WTC11 (cell line): ENCODE measurements at places on chromosomes 7 and 10. TPM values are rescaled to one million over a fixed set of nuclear protein-coding genes. Genes with fewer than 3 reads are reported as not detected.

DNA sequence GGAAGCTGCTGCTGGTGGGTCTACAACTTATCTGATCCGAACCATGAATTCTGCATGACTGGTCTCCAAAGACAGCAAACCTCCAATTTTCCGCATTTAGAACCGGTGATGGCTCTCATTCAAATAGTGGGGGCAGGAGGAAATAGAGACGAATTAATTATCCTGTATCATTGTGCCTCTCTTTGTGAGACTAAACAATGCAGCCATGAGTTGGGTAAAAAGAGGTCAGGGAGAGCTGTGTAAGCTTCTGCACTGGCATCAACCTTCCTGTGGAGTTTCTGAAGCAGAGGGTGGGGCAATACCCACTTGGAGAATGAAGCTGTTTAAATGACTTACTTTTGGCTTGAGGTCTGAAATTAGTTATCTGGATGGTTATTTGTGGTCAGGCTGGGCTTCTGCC is 266.4 kb downstream of the SORCS3 start:
- no peak for DNase-seq
- no peak overlapping the region for H3K4me3 ChIP-seq
- no peak overlapping the region for H3K27ac ChIP-seq
- H3K27me3 ChIP-seq: no peaks in the 10 kb centered on the region
- peaks cover 16% of the 10 kb centered on the region for H3K4me1 ChIP-seq

DNA sequence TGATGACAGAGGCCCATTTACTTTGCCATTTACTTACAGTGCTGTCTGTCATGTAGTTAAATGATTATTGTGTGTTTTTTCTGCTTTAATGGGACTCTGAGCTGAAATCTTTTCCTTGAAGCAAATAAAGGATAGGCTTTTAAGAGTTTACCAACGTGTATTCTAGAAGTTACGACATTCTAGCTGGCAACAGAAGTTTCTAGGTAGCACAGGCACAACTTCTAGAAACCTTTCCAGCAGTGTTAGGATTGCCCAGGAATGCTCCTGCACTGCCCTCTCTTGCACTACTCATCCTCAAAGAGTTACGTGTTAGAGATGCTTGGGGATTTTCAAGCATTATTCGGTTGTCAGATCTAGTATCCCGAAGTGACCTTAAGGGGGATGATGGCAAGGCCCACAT is 42.5 kb upstream of the TMEM236 start:
- H3K27me3 ChIP-seq: no peaks in the 10 kb centered on the region
- no peak for DNase-seq
- H3K4me3 ChIP-seq: no peak overlapping the region
- H3K27ac ChIP-seq: no peak overlapping the region

CYP3A4 gene
- total RNA-seq: 0.32 to 0.50 TPM (median 0.33 TPM) in 3 replicates

DNA sequence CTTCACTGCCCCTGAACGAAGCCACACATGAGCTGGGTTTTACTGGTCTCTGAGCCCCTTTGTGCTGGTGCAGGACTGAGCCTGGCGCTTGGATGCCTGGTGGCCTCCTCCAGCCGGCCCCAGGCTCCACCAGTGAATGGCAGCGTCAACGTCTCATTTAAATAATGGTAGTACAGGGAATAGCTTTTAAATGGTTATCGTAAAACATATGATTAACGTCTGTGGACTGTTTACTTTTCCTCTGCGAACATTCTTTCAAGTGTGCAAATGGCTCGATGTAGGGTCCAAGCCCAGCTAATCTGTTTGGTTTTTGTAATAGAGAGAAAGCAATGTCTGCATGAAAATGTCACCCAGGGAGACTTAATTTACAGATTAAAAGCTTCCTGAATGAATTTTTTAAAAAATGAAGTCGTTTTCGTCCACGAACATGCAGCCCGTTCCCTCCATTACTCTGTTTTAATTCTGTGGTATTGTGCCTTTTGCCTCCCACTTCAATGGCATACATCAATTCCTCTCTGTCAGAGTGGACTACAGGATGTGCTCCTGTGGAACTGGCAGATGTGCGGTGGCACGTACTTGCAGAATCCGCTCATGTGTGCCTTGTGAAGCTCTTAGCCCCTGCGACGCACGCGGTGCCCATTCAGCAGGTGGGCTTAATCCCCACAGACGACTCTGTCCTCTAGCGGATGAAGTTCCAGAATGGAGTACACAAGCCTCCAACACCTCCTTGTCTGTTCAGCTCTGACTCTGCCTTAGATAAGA is 192.7 kb downstream of the TCF7L2 start:
- peaks cover 45% of the 10 kb centered on the region for H3K36me3 ChIP-seq
- peaks cover 32% of the 10 kb centered on the region for H3K4me1 ChIP-seq
- H3K27me3 ChIP-seq: no peaks in the 10 kb centered on the region
- peak overlapping the region; percentile 34; the same call in 1 of the 2 replicates for H3K27ac ChIP-seq
- no peak for DNase-seq

ANKRD22 gene
- not detected in 3 replicates for total RNA-seq

DNA sequence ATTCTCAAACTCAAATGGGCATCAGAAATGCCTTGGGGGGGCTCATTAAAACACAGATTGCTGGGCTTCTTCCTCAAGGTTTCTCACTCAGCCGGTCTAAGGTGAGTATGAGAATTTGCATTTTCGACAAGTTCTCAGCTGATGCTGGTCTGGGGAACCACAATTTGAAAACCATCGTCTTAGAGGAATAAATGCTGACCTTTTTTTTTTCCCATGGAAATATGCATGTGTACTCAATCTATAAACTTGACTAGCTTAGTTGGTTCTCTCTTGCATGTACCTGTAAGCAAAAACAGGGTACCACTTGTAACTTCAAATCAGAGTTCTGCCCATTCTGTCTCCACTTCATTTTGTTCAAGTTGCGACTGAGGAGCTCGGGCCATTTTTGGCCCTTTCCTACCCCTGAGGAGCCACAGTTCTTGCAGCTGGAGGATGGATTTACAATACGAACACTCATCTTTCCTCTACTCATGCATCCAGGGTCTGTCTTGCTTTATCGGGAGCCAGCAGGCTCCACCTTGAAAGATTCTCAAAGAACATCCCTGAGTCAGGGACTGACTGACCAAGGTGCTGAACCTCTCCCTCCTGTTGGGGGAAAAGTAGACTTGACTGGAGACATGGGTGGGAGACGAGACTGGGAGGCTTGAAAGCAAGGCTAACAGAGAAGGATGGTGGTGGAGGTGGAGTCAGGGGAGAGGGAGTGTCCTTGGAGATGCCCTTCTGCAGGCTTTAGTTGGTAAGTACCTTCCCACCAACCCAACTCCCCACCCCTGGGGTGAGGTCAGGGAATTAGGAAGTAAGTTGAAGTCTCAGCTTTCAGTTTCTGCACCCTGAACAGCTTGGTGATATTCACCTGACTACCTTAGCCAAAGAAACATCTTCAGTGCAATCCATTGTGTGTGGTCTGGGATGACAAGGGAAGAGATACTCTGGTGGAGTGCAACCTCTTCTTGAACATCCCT is 3.7 kb upstream of the MAPK8 start:
- no peak overlapping the region for H3K27ac ChIP-seq
- no peaks in the 10 kb centered on the region for H3K36me3 ChIP-seq
- no peak for DNase-seq
- peaks cover 22% of the 10 kb centered on the region for H3K27me3 ChIP-seq
- peaks cover 15% of the 10 kb centered on the region for H3K4me1 ChIP-seq

- peaks cover 17% of the 10 kb centered on the region for H3K4me1 ChIP-seq
- DNase-seq: no peak
- no peak overlapping the region for H3K4me3 ChIP-seq
- no peaks in the 10 kb centered on the region; the same call in none of the 2 replicates for H3K27me3 ChIP-seq
- H3K36me3 ChIP-seq: no peaks in the 10 kb centered on the region
Observed at GRCh38 chr10:125633517-125633999, 49.4 kb downstream of the TEX36 start.

CDC14C gene
- total RNA-seq: 0.07 TPM in 1 of 3 replicates, not detected in the others

DNA sequence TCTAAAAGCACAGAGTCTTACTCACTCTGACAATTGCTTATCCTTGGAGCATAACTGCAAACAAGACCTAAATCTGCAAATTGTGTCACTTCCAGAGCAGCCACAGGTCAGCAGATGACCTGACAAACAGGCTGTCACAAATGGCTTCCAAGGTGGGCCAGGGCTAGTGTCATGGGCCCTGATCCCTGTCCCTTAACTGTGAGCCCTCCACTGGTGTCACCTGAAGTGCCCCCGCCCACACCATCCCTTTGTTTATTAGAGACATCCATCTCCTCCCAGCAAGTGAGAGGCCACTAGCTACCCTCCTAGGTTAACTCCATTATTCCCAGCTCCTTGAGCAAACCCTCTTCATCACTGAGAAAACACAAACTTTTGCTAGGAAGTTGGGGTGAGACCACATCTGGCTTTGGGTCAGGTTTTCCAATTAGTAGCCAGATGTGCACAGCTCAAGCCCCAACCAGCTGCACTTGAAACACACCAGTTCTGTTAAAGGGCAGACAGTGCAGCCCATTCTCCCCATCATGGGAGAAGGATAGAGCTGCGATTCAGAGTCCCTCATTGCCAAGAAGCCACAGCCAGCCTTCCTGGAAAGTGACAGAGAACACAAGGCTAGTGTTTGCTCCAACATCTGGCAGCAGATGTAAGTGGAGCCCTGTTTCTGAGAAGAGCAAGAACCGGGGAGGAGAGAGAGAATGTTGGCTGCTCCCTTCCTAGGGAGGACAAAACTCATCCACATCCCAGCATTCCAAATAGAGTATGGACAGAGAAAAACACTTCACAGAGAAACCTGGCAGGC is 75.7 kb upstream of the NANOS1 start:
- H3K4me3 ChIP-seq: no peak overlapping the region
- H3K27ac ChIP-seq: no peak overlapping the region
- H3K27me3 ChIP-seq: no peaks in the 10 kb centered on the region
- no peak for DNase-seq
- peaks cover 14% of the 10 kb centered on the region for H3K4me1 ChIP-seq

- H3K4me3 ChIP-seq: no peak overlapping the region
- no peak overlapping the region for H3K27ac ChIP-seq
- no peaks in the 10 kb centered on the region; the same call in 1 of the 2 replicates for H3K27me3 ChIP-seq
- H3K36me3 ChIP-seq: no peaks in the 10 kb centered on the region
- DNase-seq: no peak
Observed at GRCh38 chr10:80986596-80986995, 448.9 kb downstream of the SH2D4B start.

PNPLA8 gene
- total RNA-seq: 11.1 to 12.4 TPM (median 11.4 TPM) in 3 replicates

DNA sequence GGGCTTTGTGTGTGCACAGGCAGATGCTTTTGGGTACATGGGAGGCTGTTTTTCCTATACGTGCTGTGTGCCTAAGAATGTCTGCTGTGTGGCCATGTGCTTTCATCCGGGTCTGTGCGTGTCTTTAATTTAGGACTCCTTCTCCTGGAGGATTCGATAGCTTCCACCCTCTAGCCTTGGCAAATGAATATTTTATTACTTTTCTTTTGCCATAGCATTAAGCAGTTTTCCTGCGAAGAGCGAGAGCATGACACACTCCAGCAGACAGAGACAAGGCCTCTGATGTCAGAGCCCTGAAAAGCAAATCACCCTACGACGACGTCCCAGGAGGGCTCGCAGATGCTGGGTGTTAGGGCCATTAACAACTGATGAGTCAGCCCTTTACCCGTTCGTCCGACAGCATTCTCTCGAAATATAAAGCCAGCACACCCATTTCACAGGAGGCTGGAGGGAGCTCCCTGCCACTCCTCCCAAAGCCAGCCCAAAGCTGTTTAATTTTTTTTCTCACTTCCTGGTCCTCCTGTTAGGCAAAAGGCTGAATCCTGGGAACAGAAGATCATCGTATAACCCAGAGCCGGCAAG is 311.3 kb upstream of the ZMIZ1 start:
- no peak overlapping the region for H3K4me3 ChIP-seq
- H3K27ac ChIP-seq: no peak overlapping the region
- no peaks in the 10 kb centered on the region; the same call in none of the 2 replicates for H3K27me3 ChIP-seq
- DNase-seq: no peak
- H3K36me3 ChIP-seq: no peaks in the 10 kb centered on the region

GRCh38 chr10:117590101-117590875 is 47.7 kb downstream of the EMX2 start:
- H3K36me3 ChIP-seq: no peaks in the 10 kb centered on the region
- DNase-seq: no peak

- no peak for DNase-seq
- no peak overlapping the region for H3K27ac ChIP-seq
- no peaks in the 10 kb centered on the region for H3K27me3 ChIP-seq
- H3K4me1 ChIP-seq: peaks cover 6% of the 10 kb centered on the region; the same call in 1 of the 2 replicates
- H3K4me3 ChIP-seq: no peak overlapping the region
Observed at GRCh38 chr10:3652886-3653285, 132.1 kb downstream of the KLF6 start.

- peaks cover 11% of the 10 kb centered on the region; the same call in 1 of the 2 replicates for H3K36me3 ChIP-seq
- DNase-seq: no peak
- H3K4me3 ChIP-seq: no peak overlapping the region; the same call in 1 of the 2 replicates
Observed at GRCh38 chr7:30027740-30028215, 434 bp upstream of the PLEKHA8 start.

FAM180A gene
- total RNA-seq: not detected in 3 replicates

DNA sequence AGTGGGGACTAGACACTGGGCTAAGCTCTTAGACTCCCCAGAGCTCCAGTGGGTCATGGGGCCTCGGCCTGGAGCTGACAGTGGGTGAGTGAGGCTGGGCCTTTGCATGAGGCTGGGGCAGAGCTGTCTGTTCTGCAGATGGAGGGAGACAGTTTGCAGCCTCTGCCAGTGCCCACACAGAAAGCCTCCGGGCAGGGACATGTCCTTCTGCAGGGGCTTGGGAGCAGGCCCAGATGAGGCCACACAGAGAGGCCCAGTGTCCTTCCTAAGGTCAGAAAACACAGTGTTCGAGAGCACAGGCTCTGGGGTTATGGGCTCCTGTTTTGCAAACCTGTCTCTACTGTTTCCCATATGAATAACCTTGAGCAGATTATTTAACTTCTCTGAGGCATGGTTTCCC is 25.1 kb upstream of the HK1 start:
- no peaks in the 10 kb centered on the region for H3K27me3 ChIP-seq
- H3K36me3 ChIP-seq: no peaks in the 10 kb centered on the region
- no peak for DNase-seq
- no peak overlapping the region for H3K27ac ChIP-seq
- peaks cover 3% of the 10 kb centered on the region for H3K4me1 ChIP-seq

TEX47 gene
- total RNA-seq: not detected in 3 replicates

- no peak overlapping the region for H3K4me3 ChIP-seq
- no peak for DNase-seq
- H3K4me1 ChIP-seq: peaks cover 5% of the 10 kb centered on the region; the same call in 1 of the 2 replicates
- no peaks in the 10 kb centered on the region for H3K27me3 ChIP-seq
- H3K36me3 ChIP-seq: no peaks in the 10 kb centered on the region
Observed at GRCh38 chr7:47185839-47186238, 396.1 kb downstream of the TNS3 start.

DNA sequence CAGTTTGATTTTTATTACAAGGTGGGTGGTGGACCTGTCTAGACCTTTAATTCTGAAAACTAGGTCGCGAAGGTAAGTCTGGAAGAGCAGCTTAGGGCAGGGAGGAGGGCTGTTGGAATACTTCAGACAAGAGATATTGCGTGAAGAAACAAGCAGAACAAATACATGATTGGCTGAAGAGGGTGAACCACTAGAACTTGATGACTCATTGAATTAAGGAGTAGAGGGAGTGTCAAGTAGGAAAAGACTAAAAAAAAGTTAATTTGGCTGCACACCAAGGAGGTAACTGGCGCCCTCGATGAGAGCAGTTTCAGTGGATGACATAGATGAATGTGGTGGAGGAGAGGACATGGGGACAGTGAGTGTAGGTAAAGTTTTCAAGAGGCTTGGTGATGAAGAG is 41.3 kb downstream of the WNT2 start:
- no peak for DNase-seq
- no peaks in the 10 kb centered on the region for H3K4me1 ChIP-seq
- H3K27ac ChIP-seq: no peak overlapping the region

ZNF853 gene
- total RNA-seq: 7.7 to 8.0 TPM (median 8.0 TPM) in 3 replicates

- H3K27me3 ChIP-seq: no peaks in the 10 kb centered on the region
- no peak overlapping the region for H3K4me3 ChIP-seq
- no peaks in the 10 kb centered on the region for H3K4me1 ChIP-seq
- H3K27ac ChIP-seq: peak overlapping the region; percentile 28
- no peak for DNase-seq
Observed at GRCh38 chr10:58282615-58283014, 13.7 kb downstream of the CISD1 start.

GRCh38 chr10:25047088-25047487 is 30.7 kb downstream of the THNSL1 start:
- H3K36me3 ChIP-seq: no peaks in the 10 kb centered on the region
- no peaks in the 10 kb centered on the region for H3K4me1 ChIP-seq
- H3K27ac ChIP-seq: no peak overlapping the region

AEBP1 gene
- 50.8 to 55.5 TPM (median 52.4 TPM) in 3 replicates for total RNA-seq
